ENCODE measurements at places on chromosomes 13 and 19. TPM values are rescaled to one million over a fixed set of nuclear protein-coding genes. Genes with fewer than 3 reads are reported as not detected.

Gene FFAR1
- total RNA-seq: not detected

Gene ZNF835
- 2.7 TPM for total RNA-seq

Gene LILRB3
- not detected for total RNA-seq

Gene CLEC4M
- not detected for total RNA-seq

Gene TINCR
- 1.0 TPM for total RNA-seq

Gene DAND5
- 0.44 TPM for total RNA-seq

Gene IFNL1
- total RNA-seq: not detected

Data from glutamatergic neuron (in vitro differentiated cells).